Hepatocyte (in vitro differentiated cells): ENCODE measurements at places on chromosomes 7 and 10.

DNA sequence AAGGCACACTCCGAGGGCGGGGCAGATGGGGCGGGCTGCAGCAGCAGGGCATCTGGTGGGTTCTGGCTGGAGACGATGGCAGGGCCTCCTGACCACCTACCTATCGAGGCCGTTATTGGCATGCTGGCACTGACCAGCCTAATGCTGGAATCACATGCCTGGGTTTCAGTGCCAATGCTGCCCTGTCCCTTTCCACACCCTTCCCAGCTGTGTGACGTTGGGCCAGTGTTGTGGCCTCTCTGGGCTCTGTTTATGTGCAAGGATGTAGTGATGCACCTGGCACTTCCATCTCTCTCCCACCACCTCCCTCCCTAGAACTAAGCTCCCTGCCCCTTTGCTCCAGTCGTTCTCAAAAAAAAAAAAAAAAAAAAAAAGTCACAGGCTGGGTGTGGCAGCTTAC lies 132.9 kb downstream of the ZMIZ1 start:
- no peak overlapping the region for H3K27ac ChIP-seq
- no peaks in the 10 kb centered on the region for H3K36me3 ChIP-seq
- no peaks in the 10 kb centered on the region for H3K27me3 ChIP-seq
- DNase-seq, result no peak

GRCh38 chr10:112583236-112583939 lies 136.4 kb downstream of the VTI1A start:
- H3K4me1 ChIP-seq, result no peaks in the 10 kb centered on the region
- DNase-seq, result no peak

GRCh38 chr10:3861795-3862194 lies 76.8 kb upstream of the KLF6 start:
- no peaks in the 10 kb centered on the region for H3K4me1 ChIP-seq
- DNase-seq, result no peak
- H3K27me3 ChIP-seq, result no peaks in the 10 kb centered on the region

- no peaks in the 10 kb centered on the region for H3K36me3 ChIP-seq
- H3K27ac ChIP-seq, result peak overlapping the region; percentile 100
- H3K4me1 ChIP-seq, result peaks cover 26% of the 10 kb centered on the region
- H3K27me3 ChIP-seq, result no peaks in the 10 kb centered on the region
- peak; percentile 67 for DNase-seq
These were observed 924 bp downstream of the BMPR1A start for GRCh38 chr10:86757113-86757972.

GRCh38 chr10:29955329-29955935 lies 104.0 kb downstream of the JCAD start:
- no peaks in the 10 kb centered on the region for H3K27me3 ChIP-seq
- no peak for DNase-seq
- peaks cover 17% of the 10 kb centered on the region for H3K4me1 ChIP-seq
- H3K27ac ChIP-seq, result no peak overlapping the region

GRCh38 chr10:58440484-58440883 lies 55.3 kb downstream of the TFAM start:
- no peak overlapping the region for H3K27ac ChIP-seq
- H3K27me3 ChIP-seq, result no peaks in the 10 kb centered on the region
- H3K4me3 ChIP-seq, result no peak overlapping the region
- H3K4me1 ChIP-seq, result peaks cover 5% of the 10 kb centered on the region
- DNase-seq, result no peak
- H3K36me3 ChIP-seq, result no peaks in the 10 kb centered on the region

DNA sequence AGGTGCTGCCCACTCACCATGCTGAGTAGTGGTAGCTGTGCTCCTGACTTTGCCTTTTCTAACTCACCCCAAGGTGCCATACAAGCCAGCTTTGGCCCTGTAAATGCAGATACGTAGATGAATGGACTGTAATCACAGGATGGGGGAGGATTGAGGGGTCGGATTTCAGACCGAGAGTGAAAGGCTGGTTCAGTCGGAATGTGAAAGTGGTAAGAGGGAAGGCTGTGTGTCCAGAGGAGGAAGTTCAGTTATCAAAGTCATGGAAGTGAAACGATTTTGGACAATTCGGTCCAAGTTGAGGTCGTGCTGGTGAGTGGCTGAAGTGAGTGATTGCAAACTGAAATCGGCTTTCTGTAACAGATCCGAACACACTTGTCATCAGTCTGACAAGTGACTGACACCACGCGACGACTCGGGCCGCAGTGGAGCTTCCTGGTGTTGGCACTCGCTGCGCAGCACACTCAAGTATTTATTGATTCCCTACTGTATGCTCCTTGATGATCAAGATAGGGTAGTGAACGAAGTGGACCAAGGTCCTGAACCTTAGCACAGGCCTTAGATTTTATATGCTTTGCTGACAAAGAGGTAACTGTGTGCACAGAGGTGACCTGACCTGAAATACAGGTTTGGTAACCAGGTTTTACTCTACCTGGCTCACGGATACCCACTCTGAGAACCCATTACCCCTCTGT lies 10.5 kb downstream of the ZNF282 start:
- no peaks in the 10 kb centered on the region for H3K27me3 ChIP-seq
- no peaks in the 10 kb centered on the region for H3K36me3 ChIP-seq
- no peak for DNase-seq
- no peaks in the 10 kb centered on the region for H3K4me1 ChIP-seq
- H3K27ac ChIP-seq, result no peak overlapping the region

- peaks cover 27% of the 10 kb centered on the region for H3K27me3 ChIP-seq
- no peak overlapping the region for H3K27ac ChIP-seq
- no peaks in the 10 kb centered on the region for H3K36me3 ChIP-seq
- no peaks in the 10 kb centered on the region for H3K4me1 ChIP-seq
These were observed 13.2 kb upstream of the GOLGA7B start for GRCh38 chr10:97836446-97836845.

GRCh38 chr10:17196573-17196972 lies 4.9 kb downstream of the TRDMT1 start:
- H3K27ac ChIP-seq, result no peak overlapping the region
- H3K36me3 ChIP-seq, result no peaks in the 10 kb centered on the region
- no peaks in the 10 kb centered on the region for H3K27me3 ChIP-seq
- peaks cover 12% of the 10 kb centered on the region for H3K4me1 ChIP-seq
- no peak overlapping the region for H3K4me3 ChIP-seq

GRCh38 chr10:14102056-14102455 lies 228.7 kb downstream of the FRMD4A start:
- no peaks in the 10 kb centered on the region for H3K4me1 ChIP-seq
- no peak overlapping the region for H3K4me3 ChIP-seq
- no peaks in the 10 kb centered on the region for H3K36me3 ChIP-seq
- no peaks in the 10 kb centered on the region for H3K27me3 ChIP-seq
- no peak for DNase-seq

GRCh38 chr10:100007231-100008141 lies 2.3 kb downstream of the DNMBP start:
- DNase-seq, result no peak
- no peaks in the 10 kb centered on the region for H3K36me3 ChIP-seq
- H3K4me1 ChIP-seq, result peaks cover 20% of the 10 kb centered on the region
- no peaks in the 10 kb centered on the region for H3K27me3 ChIP-seq
- peak overlapping the region; percentile 81 for H3K27ac ChIP-seq

GRCh38 chr10:11086177-11086840 lies 68.6 kb downstream of the CELF2 start:
- no peaks in the 10 kb centered on the region for H3K4me1 ChIP-seq
- H3K27me3 ChIP-seq, result no peaks in the 10 kb centered on the region
- H3K36me3 ChIP-seq, result no peaks in the 10 kb centered on the region
- no peak overlapping the region for H3K4me3 ChIP-seq
- peak; percentile 65 for DNase-seq

DNA sequence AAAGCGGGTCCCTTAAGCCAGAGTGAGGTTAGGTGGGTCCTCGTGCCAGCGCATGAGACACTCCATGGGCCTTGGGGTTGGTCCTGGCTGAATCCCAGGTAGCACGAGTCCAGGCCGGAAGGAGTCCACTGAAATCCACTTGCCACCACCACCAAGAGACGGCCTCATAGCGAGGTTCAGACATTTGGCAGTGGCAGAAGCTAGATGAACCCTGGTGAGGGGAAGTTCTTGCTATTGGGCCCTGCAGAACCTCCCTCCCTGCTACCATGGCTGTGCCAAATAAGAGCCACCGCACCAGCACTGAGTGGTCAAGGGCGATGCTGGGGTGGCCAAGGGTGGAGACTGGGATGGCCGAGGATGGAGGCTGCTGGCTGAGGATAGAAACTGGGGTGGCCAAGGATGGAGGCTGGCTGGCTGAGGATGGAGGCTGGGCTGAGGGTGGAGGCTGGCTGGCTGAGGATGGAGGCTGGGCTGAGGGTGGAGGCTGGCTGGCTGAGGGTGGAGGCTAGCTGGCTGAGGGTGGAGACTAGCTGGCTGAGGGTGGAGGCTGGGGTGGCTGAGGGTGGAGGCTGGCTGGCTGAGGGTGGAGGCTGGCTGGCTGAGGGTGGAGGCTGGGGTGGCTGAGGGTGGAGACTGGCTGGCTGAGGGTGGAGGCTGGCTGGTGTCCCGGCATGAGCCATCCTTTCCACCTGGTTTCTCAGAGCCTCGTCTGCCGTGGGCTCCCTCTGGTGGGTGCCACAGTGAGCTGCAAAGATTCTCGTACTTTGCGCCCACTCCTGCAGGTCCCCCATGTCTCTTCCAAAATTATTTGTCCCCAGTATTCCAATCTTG lies 88.2 kb downstream of the ELFN1 start:
- no peak overlapping the region for H3K27ac ChIP-seq
- H3K4me3 ChIP-seq, result no peak overlapping the region
- peaks cover 5% of the 10 kb centered on the region for H3K27me3 ChIP-seq

- peaks cover 100% of the 10 kb centered on the region for H3K27me3 ChIP-seq
- H3K27ac ChIP-seq, result no peak within 1 kb of the TSS
- peak; percentile 15 for DNase-seq
- peaks cover 25% of the 10 kb centered on the region for H3K4me1 ChIP-seq
- no peaks in the 10 kb centered on the region for H3K36me3 ChIP-seq
- no peak within 1 kb of the TSS for H3K4me3 ChIP-seq
These were observed at the start of gene FEZF1 for GRCh38 chr7:122304319-122304975. Gene FEZF1, minus strand, starts transcription at chr7:122304750. Its CDS starts 313 bp downstream, at chr7:122304437.
